ENCODE measurements at places on chromosomes 5 and 9.
A peak's percentile ranks its signal among the peaks of the same experiment; 100 is the strongest.

GRCh38 chr5:19035816-19036215 lies 952.2 kb downstream of the CDH18 start:
- no peak for DNase-seq

- no peak for DNase-seq
Measured at GRCh38 chr5:67372887-67373286, 176.3 kb upstream of the CD180 start.

DNA sequence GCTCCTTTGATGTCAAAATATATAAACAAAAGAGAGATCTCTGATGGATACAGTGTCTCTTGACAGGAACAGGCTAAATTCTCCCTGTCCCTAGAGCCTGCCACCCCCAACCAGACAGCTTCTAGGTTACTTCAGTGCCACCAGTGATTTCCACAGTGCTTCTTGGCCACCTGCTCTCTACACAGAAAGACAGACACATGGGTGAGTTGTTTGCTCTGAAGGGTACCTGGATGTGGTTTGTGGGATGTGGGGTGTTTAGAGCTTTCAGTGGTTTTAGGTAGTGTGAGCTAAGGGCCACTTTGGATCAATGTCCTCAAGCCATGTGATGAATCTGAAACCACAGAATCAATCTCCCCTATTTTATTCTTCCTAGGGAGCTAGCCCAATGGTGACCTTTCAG lies 125.4 kb downstream of the ANKRD18B start:
- no peak for DNase-seq

DNA sequence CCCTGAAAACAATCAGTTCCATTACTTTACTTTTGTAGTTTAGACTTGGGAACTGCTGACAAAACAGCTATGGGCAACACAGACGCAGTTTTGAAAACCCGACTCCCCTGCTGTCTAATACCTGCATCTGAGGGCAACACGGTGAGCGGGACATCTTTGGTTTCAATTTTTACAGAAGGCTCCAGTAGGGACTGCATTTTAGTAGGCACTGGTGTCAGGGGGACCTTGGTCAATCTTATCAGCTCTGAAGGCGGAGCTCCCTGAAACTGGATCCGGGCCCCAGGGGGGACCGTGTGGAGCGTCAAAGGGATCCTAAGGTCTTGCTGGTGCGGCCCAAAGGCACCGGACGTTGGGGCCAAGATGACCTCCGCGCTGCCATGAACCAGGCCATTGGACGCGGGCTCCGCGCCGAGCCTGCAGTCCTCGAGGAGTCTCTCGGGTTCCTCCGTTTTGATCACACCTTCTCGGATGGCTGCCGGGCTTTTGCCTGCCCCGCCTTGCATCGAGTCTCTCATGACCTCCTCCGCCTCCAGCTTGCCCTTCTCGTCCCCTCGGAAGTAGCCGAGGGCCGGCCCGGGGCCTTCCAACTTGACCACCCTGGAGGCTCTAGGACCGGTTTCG lies 1.1 kb downstream of the SOX30 start:
- DNase-seq, result no peak

GRCh38 chr5:10059556-10059955 lies 190.1 kb downstream of the ATPSCKMT start:
- no peak for DNase-seq

DNA sequence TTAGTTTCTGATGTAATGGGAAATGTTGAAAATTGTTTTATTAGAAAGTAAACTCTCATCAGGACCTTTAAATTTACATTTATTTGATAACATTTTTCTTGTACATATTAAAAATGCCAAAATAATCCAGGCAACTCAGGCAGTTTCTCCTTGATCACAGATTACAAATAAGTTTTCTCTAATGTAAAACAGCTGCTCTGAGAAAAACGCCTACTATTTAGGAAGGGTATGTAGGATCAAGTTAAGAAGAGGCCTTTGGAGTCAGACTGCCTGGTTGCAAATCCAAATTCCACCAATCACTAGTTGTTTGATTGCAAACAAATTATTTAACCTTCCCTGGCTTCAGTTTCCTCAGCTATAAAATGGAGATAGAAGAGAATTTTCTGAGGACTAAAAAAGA lies 610.8 kb downstream of the PDE4D start:
- DNase-seq, result no peak

GRCh38 chr5:132668706-132669454 lies 4.9 kb upstream of the IL4 start:
- no peak for DNase-seq

DNA sequence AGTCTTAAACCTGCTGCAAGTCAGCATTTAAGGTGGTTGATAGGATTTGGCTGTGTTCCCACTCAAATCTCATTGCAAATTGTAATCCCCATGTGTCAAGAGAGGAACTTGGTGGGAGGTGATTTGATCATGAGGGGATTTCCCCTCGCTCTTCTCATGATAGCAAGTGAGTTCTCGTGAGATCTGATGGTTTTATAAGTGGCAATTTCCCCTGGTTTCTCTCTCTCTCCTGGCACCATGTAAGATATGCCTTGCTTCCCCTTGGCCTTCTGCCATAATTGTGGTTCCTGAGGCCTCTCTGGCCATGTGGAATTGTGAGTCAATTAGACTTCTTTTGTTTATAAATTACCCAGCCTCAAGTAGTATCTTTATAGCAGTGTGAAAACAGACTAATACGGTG lies 84.3 kb upstream of the SMC2 start:
- peak; percentile 87 for DNase-seq

DNA sequence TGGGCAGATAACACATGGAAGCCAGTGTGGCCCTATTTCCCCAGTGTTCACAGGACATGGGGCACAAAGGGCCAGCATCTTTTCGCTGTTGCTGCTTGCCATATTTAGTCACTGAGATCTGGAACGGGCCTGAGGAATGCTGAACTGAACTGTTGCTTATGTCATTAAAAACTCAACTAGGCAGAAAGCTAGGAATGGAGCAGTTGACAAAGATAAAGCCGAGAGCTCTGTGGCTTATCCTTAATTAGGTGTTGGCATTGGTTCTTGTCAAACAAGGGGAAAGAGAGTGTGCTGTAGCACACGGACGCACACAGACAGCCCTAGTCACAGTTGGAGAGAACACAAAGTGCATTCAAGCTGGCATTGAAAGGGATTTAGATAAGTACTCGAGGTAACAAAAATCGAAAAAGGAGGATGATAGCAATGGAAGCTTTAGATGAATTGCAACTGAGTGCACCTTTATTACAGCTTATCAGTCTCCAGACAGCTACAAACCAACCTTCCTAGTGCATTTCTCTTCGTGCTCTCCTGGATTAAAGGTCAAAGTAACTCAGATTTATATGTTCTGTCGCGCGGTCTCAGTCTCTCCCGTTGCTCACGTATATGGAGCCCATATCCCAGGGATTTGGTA lies 450.2 kb upstream of the ZNF608 start:
- DNase-seq, result peak; percentile 14

DNA sequence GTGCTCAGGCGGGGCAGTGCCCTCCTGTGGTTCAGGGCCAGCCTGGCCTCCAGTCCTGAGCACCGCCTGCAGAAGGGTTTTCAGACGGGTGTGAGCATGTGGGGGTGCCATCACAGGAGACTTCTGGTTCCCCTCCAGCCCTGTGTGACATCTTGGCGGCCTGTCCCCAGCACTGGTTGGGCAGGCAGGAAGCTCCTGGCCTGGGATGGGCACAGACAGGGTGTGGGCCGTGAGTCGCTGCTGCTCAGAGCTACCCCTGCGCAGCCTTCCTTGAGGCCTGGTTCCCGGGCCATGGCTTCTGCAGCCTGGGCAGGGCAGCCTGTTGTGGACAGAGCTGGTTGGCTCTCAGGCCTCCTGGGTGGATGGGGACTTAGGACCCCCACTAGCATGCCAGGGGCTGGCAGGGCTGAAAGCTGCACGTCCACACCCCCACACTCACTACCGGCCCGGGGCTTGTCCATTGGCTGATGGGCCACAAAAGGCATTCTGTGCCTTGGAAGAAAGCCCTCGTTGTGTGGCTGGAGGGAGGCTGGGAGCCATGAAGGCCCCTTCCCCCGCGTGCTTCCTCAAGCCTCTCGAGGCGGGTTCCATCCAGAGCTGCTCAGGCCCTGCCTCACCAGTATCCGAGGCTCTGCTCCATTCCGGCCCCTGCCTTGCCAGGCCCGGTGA lies 58.7 kb downstream of the RXRA start:
- DNase-seq, result no peak

DNA sequence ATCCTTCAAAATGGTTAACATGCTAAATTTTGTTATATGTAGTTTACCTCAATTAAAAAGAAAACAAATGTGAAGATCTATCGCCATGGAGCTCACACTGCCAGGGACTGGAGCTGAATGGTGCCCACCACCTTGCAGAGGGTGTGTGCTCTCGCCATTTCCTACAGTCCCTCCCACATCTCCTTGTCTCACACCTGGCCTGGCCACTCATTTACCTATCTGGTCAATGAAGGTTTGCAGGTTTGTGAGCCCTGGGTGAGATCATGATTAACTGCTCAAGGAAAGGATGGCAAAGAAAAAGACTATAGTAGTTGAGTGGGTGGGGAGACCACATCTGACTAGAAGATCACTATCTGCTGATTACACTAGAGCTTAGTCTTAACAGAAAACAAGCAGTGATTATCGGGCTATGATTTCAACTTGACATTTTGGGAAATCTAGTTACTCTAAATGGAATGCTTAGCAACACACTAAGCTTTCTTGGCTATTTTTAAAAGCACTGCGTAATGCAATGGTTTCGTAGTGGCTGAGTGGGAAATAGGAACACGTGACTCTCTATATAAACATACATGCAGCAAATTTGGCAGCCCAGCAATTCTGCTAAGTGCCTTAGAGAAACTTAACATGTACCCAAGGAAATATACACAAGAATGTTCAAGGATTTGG lies 27.3 kb downstream of the PUM3 start:
- DNase-seq, result no peak

- DNase-seq, result no peak
Measured at GRCh38 chr5:93592883-93593282, 9.9 kb downstream of the NR2F1 start.

GRCh38 chr5:107257885-107258520 lies 412.7 kb downstream of the EFNA5 start:
- no peak for DNase-seq

- no peak for DNase-seq
Measured at GRCh38 chr9:135375001-135375400, 104.6 kb upstream of the PPP1R26 start.

DNA sequence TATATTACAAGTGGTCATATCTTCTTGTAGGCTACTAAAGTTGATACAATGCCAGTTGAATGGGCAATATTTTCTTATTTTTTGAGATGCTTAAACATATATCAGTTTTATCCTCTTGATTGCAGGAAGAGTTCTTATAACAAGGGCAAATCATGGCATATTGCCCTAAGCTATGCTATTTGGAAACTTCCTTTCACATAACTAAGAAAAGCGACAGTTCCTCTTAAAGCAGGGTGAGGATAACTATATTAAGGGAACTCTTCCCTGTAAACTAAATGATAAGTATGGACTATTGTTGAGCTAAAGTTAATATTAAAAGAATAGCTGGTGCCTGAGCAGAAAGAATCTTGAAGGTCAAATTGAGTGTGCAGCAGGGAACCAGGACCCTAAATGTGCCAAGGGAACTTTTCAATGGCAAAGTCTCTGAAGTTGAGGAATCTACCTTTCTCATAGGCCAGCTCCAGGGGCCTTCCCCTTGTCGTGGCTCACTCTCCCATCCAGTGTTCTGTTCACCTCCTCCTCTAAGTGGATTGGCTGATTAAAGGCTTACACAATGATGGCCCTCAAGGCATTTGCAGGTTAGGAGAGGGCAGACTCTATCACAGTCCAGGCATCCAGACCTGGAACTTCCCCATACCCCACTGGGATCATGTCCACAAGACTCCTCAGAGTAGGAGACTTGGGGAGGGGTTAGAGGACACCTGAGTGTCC lies 26.8 kb downstream of the FYB1 start:
- DNase-seq, result no peak

GRCh38 chr5:106956187-106956586 lies 714.5 kb downstream of the EFNA5 start:
- no peak for DNase-seq

DNA sequence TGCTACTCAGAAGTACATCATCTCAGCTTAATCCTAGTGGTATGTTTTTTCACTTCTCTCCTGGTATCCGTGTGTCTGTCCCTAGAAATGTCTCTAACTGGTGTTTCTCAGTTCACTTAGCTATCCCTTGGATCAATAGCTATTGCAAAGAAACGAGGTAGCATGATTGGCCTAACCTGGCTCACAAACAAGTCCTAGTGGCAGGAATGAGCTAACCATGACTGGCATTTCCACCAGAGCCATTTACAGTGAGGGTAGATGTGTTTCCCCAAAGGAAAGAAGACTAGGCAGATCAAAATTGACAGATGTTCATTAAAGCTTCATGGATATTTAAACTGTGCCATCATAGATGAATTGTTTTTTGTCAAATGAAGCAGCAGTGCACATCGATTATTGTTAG lies 82.5 kb downstream of the PALM2AKAP2 start:
- no peak for DNase-seq

- no peak for DNase-seq
Measured at GRCh38 chr5:147836439-147836838, 5.0 kb upstream of the SPINK1 start.

DNA sequence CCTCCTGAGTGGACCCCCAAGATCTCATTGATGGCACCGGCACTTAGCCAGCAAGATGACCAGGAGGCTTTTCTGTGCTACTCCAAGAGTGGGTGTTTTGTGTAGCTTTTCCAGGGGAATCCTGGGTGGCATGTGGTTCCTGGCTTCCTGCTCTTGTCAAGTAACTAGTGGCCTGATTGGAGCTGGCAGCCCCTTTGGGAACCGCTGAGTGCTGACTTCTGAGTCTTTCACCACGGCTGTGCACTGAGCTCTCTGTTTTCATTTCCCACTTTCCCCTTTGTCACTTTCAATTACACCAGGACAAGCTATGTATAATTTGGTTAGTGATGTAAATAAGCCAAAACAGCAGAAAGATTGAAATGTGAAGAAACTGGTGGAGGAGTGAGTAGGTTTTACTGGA lies 255.4 kb downstream of the GOLPH3 start:
- no peak for DNase-seq

- no peak for DNase-seq
Measured at GRCh38 chr5:31888564-31888963, 249.6 kb downstream of the PDZD2 start.

GRCh38 chr9:116325924-116326323 lies 172.3 kb downstream of the PAPPA start:
- DNase-seq, result peak; percentile 62

GRCh38 chr5:91408710-91409109 lies 25.6 kb upstream of the ARRDC3 start:
- DNase-seq, result no peak

- DNase-seq, result no peak
Measured at GRCh38 chr5:83388608-83389007, 82.9 kb upstream of the VCAN start.

DNA sequence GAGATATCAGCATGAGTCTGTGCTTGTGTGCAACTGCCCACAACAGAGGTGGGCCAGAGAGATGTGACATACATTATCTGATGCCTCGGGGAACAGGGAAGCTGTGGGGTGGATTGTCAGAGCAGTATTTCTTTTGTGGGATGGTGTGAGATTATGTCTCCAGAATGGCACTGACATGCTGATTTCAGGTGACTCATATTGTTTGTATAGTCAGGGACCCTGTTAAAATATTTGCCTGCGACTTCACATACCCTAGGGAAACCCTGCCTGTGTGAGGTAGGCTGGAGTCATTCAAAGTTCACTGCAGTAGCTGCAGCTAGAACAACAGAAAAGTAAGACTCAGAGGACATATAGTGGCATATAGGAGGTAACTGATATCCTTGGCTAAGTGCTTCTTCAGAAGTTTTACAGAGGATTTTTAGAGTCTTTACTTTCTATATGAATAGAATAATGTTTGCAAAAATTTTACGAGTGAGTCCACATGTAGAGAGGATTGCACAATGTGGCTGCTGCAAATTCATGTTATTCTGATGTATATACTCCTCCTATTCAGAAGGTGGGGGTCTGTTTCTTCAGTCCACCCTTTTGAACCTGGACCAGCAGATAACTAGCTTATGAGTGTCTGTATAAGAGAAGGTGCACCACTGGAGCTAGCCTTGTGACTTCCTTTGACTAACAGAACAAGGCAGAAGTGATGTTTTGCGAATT lies 89.3 kb downstream of the MACIR start:
- DNase-seq, result no peak
